ENCODE measurements at places on chromosomes 11 and 22. TPM values are rescaled to one million over a fixed set of nuclear protein-coding genes. Genes with fewer than 3 reads are reported as not detected.

BTG4 gene
- total RNA-seq, result not detected

DNA sequence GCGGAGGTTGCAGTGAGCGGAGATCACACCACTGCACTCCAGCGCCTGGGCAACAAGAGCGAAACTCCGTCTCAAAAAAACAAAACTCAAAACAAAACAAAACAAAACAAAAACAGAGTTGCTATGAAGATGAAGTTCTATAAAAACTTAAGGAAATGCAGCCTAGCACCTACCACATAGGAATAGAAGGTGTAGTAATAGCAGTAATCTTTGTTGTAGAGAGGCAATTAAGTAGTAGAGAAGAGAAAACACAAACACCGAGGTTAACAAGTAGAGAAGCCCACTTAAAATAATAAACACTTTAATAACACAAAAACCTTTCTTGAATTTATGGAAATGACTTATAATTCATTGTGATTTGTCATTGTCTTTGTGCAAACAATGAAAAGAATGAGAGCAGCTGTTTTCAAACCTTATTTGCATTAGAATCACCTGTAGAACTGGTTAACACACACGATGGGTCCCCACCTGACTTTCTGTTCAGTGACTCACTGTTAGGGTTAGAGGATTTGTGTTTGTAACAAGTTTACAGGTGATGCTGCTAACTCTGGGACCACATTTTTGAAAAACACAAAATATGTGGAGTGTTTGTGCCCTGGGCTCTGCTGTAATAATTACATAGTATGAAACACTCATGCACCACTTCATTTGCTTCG lies 43.1 kb downstream of the TYR start:
- DNase-seq, result no peak

GRCh38 chr11:10350334-10350733 lies 45.5 kb downstream of the ADM start:
- no peak for DNase-seq

GRCh38 chr11:32307913-32308312 lies 127.4 kb downstream of the WT1 start:
- no peak for DNase-seq

DNA sequence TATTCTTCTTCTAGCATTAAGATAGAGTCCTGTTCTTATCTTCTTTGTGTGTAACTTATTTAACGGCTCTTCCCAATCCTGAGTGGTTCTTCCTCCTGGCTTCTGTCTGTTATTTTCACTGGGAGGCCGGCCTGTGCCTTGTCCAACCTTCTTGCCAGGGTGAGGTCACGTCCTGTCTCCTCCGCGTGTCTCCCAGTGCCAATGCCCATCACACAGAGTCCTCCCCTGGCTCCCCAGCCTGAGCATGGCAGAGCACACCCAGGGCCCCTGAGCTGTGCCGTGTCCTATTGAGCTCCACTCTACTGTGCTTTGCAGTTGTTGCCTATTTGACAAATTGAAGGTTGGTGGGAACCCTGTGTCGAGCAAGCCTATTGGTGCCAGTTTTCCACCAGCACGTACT lies 487.3 kb downstream of the BRD1 start:
- no peak for DNase-seq

DNA sequence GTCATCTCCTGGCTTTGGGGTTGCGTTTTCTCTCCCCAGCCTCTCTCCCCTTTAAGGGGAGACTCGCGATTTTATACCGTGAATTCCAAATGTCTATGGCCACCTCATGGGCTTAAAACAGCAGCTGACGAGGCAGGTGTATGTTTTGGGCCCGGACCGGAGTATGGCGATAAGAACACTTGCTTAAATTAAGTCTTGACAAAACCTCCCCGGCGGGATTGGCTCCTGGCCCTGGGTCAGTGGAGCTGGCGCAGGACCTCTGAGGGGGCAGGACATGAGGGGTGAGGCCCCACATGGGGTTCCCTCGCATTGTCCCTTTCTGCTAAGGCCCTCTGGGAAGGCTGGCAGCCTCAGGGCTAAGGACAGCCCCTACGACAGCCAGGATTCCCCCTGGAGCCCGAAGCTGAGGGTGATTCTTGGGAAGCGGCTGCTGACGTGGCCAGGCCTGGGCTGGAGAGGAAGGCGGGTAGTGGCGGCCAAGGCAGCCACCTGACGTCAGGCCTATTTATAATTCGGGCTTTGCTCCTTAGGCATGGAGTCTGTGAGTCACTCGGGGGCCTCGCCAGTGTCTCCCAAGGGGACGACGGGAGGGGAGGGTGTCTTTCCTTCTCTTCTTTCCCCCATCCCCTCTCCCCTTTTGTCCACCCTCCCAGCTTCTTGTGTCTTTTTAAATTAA lies 12.7 kb downstream of the MYO18B start:
- peak; percentile 38 for DNase-seq

DNA sequence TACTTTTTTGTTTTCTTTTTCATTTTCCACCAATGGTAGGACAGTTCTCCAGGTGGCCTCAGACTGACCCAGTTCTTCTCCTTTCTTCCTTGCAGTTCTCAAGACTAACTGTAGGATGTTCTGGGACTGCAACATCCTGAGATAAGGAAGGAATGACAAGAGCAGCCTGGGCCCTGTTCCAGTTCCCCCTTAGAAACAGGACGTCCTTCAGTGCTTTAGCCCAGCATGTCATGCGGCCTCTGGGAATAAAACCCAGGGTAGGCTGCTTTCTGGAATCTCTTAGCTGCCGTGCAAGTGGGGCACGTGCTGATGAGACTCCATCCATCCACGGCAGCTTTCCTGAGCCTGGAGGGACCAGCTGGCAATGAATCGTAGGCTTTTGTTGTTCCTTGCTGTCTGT lies 24.0 kb upstream of the CADM1 start:
- no peak for DNase-seq

C22orf15 gene
- not detected for total RNA-seq

- DNase-seq, result no peak
Observed at GRCh38 chr22:37499027-37499707, 13.0 kb upstream of the MFNG start.

MAML2 gene
- total RNA-seq, result 31.9 TPM

CYTH4 gene
- 1.4 TPM for total RNA-seq

DNA sequence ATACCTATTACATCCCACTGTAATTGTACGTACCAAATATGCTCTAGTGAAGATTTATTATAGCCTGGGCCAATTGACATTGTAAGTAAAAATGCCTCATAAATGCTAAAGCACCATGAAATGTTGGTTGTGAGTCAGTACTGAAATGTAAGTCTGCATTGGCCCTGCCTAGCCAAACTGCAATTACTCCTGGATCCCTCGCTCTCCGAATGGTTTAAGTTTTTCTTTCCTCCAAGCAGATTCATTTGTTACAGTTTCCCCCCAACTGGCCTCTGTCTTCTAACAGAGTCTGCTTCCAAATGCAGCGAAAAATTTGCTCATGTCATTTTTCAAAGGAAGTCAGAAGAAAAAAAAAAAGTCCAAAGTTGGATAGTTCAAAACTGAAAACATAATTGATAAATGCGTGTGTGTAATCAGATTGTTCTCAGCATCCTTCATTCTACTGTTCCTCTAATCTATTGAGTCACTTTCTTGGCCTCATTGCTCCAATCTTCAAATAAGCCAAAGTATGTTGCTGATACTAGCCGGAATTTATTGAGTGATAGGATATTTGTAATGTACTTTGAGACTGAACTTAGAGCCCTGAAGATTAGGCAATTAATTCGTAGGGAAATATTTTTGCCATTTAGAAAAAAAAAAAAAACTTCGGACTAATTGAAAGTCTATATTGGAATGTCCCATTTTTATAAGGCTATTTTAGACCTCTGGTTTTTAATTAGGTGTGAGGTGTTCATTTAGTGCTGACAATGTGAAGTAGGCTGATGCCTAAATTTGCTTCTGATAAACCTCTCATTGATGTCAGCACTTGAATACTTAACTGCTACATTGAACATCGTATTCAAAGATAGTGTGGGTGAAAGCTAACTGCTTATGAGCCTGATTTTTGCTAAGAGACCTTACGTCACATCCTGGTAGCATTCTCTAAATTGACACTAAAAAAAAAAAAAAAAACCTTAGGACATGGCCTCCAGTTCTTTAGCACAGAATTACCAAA lies 93.4 kb downstream of the WT1 start:
- no peak for DNase-seq

GRCh38 chr22:49718396-49718795 lies 109.3 kb downstream of the BRD1 start:
- no peak for DNase-seq

DNA sequence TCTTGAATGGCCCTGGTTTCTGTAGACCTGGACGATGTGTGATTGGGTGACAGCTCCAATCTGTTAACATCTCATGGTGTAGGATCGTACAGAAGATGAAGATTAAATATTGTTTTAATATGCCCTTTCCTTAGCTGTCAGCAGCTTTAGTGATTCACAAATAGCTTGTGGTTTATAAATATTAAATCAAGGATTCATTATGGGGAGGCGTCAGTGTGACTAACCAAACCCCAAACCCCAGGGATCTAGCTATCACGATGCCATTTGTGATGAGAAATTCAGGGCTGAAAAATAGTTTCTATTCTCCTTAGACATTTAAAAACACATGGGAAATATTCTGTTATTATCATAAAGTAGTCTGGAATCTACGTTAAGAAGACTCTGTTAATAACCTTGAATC lies 73.4 kb downstream of the NCAM1 start:
- no peak for DNase-seq

PGGHG gene
- total RNA-seq, result 117 TPM

OR5B21 gene
- total RNA-seq, result not detected

SYT8 gene
- not detected for total RNA-seq

- DNase-seq, result no peak
Observed at GRCh38 chr22:47592791-47593190, 830.3 kb downstream of the TBC1D22A start.

DNA sequence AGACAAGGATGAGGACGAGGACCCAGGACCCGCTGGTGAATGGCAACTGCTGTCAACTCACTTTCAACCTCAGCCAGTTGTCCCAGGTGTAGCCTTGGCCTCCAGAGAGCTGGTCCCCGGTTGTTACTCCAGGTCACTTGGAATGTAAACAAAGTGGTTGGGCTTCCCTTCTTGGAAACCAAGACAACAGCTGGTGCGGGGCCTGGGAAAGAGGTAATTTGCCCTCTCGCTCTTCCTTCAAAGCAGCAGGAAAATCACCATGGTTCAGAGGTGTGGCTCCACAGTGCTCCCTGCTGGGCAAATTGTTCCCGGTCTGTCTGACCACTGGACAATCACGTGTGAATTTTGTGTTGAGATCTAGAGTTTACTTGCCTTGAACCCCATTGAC lies 15.0 kb downstream of the SLC1A2 start:
- DNase-seq, result peak; percentile 27

DNA sequence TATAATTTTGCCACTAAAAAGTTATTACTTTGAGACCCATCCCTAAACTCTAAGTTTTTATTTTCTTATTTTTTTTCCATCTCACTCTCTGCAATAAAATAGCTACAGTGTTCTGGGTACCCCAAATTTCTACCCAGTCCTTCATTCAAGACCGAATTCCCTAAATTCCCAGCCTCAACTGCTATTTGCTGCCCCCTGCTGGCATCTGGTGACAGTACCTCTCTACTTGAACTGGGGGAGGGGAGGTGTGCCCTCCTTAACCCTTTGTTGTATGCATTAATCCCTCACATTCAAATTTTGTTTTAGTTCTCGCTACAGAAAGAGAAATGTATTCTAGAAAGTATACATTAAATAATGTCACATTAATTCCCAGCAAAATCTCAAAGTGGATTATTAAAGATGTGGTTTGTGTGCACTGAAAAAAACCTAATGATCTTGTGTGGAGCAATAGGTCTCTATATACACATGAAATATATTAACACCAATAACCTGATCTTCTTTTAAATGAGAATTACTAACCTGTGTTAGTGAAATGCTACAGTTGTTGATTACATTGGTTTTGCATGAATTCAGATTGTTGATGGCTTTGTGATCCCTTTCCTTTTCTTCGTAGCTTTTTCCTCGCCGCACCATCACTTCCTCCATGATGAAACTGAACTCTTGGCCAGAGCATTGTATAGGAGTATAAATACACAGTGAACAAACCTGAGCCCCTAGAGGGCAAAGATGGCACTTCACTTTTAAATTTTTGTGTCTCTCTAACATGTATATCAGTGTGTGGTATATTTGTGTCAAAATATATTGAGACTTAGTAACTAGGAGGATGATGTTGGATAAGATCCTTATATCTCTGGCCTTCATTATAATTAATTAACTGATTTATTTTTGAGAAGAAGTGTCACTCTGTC lies 590.0 kb downstream of the METTL15 start:
- peak; percentile 36 for DNase-seq

LDHA gene
- 386 TPM for total RNA-seq

KDELR3 gene
- total RNA-seq, result 12.5 TPM

- DNase-seq, result no peak
Observed at GRCh38 chr11:115124786-115125185, 379.4 kb downstream of the CADM1 start.

DNA sequence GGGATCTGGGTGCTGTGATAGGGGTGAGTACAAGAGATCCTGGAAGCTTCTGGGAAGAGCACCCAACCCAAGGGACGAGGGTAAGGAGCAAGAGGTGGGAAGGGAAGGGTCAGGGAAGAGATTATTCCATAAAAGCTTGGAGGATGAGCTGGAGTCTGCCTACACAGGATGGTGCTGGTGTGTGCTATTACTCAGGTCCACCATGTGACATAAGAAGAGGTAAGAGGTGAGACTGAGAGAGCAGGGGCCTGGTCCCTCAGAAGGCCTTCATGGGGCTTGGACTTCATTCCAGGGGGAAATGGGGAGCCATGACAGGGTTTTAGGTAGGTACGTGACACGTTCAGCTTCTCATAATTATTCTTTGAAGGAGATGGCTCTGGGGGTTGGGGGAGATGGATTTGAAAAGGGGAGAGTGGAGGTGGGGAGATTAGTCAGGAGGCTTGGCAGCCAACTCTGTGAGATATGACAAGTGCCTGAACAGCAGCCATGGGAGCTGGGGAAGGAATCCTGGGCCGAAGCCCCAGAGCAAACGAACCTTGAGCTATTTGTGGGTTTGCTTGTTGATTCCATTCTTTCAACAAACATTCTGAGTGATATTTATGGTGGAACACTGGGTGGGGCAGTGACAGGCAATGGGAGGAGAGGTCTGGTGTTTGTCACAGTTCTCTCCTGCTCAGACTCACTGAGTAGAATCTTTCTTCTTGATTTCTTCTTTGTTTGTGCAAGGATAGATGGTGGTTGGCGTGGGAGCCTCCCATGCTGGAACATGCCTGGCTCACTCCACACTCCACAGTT lies 11.2 kb upstream of the NCAM1 start:
- no peak for DNase-seq

DNA sequence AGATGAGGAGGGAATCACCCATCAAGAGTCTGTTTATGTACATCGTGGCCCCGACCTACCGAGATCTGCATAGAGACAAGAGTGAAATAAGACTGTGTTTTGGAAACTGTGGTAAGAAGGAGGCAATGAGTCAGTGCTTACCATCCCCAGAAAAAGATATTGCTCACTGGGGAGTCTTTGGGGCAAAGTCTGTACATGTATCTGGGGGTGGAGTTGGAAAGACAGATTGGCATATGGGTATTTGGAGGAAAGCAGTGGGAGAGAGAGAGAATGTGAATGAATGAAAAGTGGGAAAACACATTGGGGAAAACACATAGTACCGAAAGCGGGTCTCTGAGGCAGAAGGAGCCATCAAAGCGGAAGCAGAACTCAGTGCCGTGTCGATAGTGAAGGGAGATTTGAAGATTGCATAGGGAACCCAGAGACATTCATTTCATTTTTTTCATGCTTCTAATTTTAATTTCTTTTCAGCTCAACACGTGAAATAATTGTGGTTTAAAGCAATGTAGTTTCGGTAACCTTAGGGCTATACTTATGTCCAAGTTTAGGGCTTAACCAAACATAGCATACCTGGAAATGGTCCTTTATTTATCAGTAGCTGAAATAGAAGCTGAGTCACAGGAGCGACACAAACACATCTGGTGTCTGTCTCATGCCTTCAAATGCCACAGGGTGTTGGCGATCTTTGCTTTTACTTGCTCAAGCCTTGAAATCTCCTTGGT lies 98.6 kb upstream of the CD44 start:
- no peak for DNase-seq

GRCh38 chr22:29820961-29821290 lies 17.1 kb downstream of the ASCC2 start:
- no peak for DNase-seq

Data from transverse colon (tissue), 4 donors.